ENCODE measurements at places on chromosomes 12 and 14.

DNA sequence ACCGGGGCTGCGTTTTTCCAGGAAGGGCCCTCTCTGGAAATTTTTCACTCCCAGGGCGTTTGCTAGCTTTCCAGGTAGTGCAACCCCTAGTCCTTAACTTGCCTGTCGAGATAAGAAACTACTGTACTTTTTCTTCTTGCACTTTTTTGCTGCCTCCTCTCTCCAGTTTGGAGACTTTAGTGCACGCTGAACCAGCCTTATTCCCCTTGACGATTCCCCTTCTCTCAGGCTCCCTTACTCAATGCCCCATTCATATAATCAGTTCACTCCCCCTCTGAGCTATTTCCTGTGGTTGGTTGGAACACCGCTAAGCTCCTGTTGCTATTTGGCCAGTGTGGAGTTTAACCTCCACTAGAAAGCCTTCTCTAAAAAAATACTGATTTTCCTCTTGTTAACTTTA lies 682 bp downstream of the CREBL2 start:
- no peak for DNase-seq

DNA sequence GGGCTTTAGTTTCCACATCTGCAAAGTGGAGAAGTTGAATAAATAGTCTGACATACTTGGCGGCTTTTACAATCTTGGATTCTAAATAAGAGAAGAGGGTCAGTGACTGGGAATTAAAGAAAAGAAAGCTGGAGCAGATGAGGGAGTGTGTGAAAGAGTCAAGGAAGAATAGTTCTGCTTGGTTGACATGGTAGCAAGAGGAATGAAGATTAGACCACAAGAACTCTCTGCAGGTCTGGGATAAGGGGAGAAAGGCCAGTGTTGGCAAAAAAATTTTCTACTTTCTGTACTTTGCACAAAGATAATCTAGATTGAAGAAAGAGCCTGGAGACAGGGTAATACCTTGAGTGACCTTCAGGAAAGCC lies 5.9 kb downstream of the ITGB7 start:
- DNase-seq, result no peak

DNA sequence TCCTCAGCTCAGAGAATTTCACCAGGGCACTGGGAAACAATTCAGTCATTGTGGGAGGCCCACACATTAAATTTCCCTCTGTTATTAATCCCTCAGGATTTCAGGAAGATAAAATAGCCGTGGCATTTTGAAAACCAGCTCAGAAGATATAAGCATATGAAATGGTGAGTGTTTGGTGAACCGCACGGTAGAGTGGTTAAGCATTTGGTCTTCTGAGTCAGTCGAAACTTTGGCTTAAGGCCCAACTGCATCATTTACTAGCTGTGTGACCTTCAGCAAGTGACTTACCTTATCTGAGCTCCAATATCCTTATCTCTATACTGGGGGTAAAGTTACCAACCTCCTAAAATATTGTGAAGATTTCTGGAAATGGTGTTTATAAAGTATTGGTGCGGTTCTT lies 5.2 kb upstream of the VRK1 start:
- no peak for DNase-seq

GRCh38 chr12:119748497-119748896 lies 80.6 kb downstream of the PRKAB1 start:
- DNase-seq, result no peak

DNA sequence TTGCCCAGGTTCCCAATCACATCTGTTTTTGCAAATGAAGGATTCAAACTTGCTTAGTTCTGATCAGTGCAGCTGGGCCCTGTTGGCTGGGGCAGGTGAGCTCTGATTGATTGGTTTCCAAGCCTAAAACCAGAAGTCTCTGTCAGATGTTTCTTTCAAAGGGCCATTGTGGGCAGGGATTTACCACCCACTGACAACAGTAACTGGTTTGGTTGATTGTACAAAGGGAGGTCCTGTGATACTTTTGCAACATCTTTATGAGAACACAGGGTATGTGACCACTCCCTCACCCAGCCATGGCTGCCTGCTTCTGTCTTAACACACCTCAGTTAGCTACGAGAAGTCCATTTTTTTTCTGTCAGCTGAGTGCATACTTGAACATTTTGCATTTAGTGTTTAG lies 184.1 kb downstream of the FLRT2 start:
- DNase-seq, result no peak
